Dorsolateral prefrontal cortex (tissue), 122 donors: ENCODE measurements at places on chromosomes 4 and X. TPM values are rescaled to one million over a fixed set of nuclear protein-coding genes. Genes with fewer than 3 reads are reported as not detected.
A peak's percentile ranks its signal among the peaks of the same experiment; 100 is the strongest.

Gene RAB9B
- total RNA-seq: 18.9 TPM

DNA sequence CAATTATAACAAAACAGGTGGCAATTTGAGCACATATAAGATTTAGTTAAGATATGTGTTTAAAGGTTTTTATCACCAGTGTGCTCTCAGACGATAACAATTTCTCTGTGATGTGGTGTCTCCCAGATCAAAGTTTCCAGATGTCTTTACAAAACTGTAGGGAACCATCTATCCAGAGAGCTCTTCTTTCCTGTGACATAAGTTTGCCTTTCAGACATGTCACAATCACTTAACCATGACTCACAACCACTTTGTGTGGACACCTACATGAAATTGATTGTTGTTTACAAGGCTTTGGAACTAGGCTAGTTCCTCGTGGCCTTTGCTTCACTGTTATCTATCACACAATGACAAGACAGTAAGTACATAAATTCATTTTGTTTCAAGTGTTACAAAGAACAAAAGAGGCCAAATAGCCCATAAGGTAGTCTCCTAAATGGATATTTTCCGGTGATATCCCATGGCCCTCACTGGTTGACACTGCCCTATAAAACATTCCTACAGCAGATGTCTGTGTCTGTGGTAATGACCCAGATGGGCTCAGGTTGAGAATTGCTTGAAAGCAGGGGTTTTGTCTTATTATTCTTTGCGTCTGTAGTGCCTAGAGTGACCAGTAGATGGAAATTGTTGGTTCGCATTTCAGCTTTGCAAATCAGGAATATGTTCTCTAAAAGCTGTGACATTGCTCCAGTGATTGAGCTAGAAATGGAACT lies 297.8 kb upstream of the FAM241A start:
- no peak for DNase-seq

GRCh38 chr4:32087211-32087610 lies 1367.0 kb downstream of the PCDH7 start:
- DNase-seq: no peak

DNA sequence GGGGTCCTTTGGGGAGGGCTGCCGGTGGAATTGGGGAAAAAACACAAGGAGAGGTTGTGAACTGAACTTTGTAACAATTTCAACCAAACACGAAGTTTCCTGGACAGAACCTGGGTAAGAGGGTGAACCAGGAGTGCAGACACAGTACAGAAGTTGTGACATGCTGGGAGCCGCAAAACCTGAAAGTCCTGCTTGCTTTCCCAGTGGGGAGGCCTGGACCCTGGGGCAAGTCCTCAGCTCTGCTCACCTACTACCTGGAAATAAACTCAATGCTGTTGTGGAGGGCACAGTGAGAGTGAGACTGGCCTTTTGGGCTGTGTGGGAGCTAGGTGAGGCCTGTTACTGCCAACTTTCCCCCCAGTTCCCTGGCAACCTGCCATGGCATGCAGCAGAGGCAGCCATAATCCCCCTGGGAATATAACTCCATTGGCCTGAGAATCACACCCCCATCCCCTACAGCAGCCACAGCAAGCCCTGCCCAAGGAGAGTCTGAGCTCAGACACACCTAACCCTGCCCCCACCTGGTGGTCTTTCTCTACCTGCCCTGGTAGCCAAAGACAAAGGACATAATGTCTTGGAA lies 162.8 kb downstream of the THOC2 start:
- no peak for DNase-seq

DNA sequence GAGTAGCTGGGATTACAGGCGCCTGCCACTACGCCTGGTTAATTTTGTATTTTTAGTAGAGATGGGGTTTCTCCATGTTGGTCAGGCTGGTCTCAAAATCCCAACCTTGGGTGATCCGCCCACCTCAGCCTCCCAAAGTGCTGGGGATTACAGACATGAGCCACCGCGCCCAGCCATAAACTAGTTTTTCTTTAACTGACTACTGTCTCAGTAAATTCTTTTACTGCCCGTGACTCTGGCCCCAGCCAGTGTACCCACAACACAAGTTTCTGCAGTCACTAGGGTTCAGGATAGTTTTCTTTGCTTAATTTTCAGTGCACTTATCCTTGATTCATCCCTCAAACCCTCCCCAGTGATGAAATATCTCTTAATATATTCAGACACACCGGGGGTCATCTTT lies 8.3 kb downstream of the SHROOM2 start:
- DNase-seq: no peak

DNA sequence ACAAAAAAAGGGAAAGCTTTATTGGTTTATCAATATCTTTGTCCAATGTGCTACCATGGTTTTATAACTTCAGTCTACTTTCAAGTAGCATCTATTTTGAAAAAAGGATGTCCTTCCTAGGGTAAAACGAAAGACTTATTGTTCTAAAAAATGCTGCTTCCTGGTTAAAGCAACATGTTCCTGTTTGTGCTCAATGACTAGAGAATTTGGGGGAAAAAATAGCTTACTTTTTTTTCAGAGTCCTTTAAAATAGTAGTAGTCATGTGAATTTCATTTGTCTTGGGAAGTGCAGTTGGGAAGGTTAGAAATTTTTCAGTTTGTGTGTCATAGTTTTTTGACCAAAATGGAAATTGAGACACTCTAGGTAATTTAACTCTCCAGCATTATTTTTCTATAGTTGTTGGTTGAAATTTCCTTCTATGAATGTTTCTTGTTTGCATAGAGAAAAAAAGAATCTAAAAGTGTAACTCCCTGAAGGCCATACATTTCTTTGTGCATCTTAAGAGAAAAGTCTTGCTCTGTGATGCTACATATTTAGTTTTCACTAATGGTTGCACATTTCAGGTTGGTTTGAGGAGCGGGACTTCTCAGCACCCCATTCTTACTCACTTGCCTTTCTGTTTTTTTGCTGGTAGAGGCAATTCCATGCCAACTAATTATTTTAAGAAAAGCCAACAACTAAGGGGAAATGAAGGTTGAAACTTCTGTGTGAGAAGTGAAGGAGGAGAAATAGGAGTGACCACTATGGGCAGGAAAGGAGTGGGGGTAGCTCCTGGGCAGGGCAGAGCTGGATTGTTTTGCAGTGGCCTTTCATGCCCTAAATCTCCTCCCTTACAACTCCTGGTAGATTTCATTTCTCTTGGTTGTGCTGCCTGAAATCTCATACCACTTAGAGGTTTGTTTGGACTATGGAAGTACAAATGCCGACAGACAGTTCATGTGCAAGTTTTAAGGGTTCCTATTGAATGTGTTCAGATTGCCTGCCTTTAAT lies 76.4 kb downstream of the RAPGEF2 start:
- no peak for DNase-seq

- no peak for DNase-seq
These were observed 8.8 kb downstream of the INTU start for GRCh38 chr4:127641524-127641923.

- DNase-seq: no peak
These were observed 19.1 kb downstream of the MTNR1A start for GRCh38 chr4:186536285-186536684.

DNA sequence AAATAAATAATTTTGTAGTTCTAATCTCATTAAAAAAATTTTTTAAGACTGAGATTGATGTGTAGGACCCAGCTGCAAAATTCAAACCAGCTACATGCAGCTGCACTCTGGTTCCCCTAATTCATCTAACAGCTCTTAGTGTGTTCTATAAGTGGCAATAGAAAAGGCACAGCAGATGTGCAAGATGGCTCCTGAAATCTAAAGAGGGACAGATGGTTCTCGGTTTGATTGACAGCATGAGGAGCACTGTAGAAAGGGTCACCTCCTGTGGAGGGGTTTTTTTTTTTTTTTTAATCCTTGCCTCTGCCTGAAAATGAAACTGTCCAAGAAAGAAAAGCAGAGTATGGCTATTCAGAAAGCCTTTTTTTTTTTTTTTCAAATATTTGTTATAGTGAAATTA lies 16.9 kb upstream of the OCIAD1 start:
- DNase-seq: no peak

- DNase-seq: peak; percentile 11
These were observed 298.3 kb downstream of the HS3ST1 start for GRCh38 chr4:11130195-11130970.

GRCh38 chr4:172035562-172035961 lies 222.4 kb downstream of the GALNTL6 start:
- no peak for DNase-seq

- DNase-seq: no peak
These were observed 649.6 kb upstream of the NDST4 start for GRCh38 chr4:115763051-115763450.

- DNase-seq: no peak
These were observed 36.7 kb upstream of the TMEM164 start for GRCh38 chrX:109966246-109966645.

GRCh38 chr4:57081651-57082621 lies 28.2 kb downstream of the IGFBP7 start:
- DNase-seq: no peak

GRCh38 chr4:101667348-101667747 lies 123.2 kb upstream of the BANK1 start:
- no peak for DNase-seq

DNA sequence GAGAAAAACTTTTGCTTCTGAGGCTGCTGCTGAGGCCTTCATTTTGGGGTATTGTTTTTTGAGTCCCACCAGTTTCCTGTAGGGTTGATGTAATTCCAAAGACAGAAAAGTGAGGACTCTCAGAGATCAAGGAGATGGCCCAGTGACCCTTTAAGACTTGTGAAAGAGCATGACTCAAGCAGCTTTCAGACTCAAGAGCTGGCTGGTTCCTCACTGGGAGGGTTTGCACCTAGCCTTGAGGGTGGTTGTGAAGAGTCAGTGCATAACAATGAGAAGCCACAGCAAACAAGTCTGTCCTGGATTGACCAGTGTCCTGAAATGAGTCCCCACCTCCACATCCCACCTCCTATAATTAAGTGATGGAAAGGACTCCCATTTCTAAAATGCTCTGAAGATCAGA lies 89.2 kb downstream of the NHS start:
- no peak for DNase-seq

Gene ETDB
- total RNA-seq: not detected

GRCh38 chr4:53906606-53907190 lies 157.7 kb downstream of the CHIC2 start:
- no peak for DNase-seq

DNA sequence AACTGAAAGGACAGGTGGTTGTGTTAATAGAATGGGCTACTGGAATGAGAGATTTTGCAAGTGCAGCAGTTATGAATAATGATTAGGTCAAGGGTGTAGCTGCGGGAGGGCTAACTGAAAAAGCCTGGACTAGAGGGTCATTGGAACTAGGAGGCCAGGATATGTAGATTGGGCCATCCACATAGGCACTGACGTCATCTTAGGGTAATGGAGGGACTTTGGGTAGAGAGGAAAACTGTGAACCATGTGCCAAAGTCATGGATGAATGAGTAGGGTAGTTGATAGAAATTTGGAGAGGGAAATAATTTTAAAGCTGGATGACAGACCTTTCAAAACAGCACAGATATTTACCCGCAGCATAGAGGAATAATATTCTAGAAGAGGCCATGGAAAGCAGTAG lies 123.6 kb upstream of the SLITRK2 start:
- DNase-seq: no peak

Gene CCSER1
- total RNA-seq: 37.3 TPM

GRCh38 chrX:69357317-69357716 lies 146.8 kb upstream of the NALF2 start:
- no peak for DNase-seq

Gene CT45A5
- total RNA-seq: not detected

GRCh38 chrX:116272861-116273260 lies 102.3 kb downstream of the AGTR2 start:
- DNase-seq: no peak

DNA sequence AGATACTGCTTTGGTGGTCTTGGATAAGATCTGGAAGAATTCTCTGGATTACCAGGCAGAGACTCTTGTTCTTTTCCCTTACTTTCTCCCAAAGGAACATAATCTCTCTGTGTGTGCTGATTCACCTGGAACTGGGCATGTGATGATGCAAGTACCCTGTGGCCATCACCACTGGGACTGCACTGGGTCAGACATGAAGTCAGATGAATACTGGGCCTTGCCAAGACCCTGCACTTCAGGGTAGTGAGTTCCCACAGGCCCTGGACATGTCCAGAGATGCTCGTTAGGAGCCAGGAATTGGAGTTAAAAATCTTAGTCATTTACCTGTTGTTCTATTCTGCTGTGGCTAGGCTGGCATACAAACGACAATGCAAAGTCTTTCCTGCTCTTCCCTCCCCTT lies 290.1 kb upstream of the BMP3 start:
- no peak for DNase-seq

- no peak for DNase-seq
These were observed 16.2 kb upstream of the PUDP start for GRCh38 chrX:7164174-7164573.

DNA sequence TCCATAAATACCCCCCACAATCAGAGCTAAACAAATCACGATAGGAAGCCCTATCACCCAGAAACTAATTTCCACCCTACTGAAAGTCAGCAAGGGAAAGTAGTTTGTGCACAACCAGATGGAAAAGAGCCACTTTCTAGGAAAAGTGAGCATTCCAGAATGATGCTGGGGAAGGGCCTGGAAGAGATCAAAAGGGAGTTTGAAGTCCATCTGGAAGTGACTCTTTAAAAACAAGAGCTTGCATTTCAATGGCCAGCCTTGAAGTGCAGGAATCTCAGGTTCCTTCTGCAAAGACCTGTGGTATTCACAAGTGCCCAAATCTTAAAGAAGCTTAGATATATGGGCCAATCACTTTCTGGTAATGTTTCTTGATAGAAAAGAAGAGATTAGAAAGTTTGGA lies 97.0 kb upstream of the LDB2 start:
- no peak for DNase-seq

Gene VAMP7
- 31.3 TPM for total RNA-seq

DNA sequence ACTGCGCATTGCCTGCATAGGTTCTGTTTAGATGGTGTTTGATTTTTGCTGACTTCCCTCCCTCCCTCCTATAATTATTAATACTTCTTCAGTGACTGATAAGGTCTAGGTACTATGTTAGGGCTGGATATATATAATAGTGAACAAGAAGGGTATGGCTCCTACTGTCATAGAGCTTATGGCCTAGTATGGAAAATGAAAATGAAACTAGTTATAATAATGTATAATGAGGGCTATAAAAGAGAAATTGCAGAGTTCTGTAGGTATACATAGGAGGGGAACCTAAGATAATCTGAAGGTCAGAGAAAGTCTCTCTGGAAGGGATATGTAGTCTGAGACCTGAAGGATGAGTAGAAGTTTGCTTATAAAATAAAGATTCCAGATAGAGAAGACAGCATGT lies 102.1 kb downstream of the DCK start:
- no peak for DNase-seq

- no peak for DNase-seq
These were observed 158.1 kb upstream of the MAMLD1 start for GRCh38 chrX:150205011-150205410.
